ENCODE measurements at places on chromosomes 1 and 21.

DNA sequence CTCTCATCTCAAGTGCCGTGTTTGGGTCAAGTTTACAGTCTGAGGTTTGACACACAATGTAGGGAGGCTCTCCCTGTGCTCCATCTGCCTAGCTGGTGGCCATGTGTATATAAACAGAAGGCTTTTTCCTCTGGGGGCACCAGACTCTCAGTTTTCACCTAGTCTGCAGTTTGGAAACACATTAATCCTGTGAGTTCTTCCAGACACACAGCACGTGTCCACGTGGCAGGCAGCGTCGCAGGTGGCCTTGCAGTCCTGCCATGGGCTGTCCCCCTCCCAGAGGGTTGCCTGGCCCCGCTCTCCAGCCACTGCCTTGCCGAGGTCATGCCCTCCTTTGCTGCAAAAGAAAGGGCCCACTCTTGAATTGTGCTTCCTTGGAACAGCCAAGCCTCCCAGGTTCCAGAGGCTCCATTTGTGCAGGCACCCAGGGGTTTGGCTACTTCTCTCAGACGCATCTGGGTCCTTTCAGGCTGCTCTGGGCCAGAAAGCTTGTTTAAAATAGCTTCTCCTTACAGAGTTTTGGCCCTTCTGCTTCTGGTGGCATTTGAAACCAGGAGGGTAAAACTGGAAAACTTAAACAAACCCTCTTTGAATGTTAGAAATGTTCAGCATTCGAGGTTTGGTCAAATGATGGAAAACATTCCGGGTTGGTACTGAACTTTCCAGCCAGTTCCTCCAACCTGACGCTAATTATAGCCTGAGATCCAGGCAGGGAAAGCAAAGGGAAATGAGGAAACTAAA is 4.4 kb upstream of the RUNX1 start:
- no peak for DNase-seq

GRCh38 chr1:54358503-54359168 is 47.6 kb downstream of the SSBP3 start:
- no peak for DNase-seq

GRCh38 chr21:35609263-35609662 is 451.1 kb downstream of the SETD4 start:
- no peak for DNase-seq

GRCh38 chr1:12546771-12547585 is 71.0 kb downstream of the DHRS3 start:
- no peak for DNase-seq

- DNase-seq: no peak
Observed at GRCh38 chr1:48917901-48918603, 141.4 kb upstream of the BEND5 start.

- no peak for DNase-seq
Observed at GRCh38 chr1:10326251-10326650, 72.6 kb upstream of the PGD start.

- DNase-seq: peak; percentile 19
Observed at GRCh38 chr1:26785611-26786436, 1.9 kb upstream of the PIGV start.

DNA sequence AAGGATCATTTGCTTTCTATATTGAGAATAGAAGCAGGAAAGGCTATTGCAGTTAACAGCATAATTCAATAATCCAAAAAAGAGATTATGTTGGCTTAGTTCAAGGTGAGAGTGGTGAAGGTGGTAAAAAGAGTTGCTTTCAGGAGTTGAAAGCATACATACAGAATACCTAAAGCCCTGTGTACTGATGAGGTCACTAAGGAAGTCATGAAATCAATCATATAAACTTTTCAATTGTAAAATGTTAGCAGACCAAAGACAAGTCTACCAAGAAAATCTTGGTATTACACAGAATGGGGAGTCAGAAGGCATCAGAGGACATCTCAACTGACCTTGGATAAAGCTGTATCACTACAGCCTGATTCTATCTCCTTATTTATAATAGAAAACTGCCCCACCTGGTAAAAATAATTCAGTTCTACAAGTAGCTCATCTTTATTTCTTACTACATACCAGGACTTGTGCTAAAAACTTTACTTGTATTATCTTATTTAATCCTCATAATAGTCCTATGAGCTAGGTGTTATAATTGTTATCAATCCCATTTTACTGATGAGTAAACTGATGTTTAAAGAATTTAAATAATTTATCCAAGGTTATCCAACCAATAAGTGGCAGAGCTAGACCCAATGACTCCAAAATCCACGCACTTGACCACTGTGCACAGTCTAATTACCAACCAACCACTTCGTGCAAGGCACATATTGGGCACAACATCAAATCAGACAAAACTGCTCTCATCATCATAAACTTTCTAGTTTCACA is 40.9 kb downstream of the TUT4 start:
- DNase-seq: no peak

- DNase-seq: no peak
Observed at GRCh38 chr1:12552951-12553921, 64.8 kb downstream of the DHRS3 start.

- peak; percentile 46 for DNase-seq
Observed at GRCh38 chr1:10152709-10153284, 57.6 kb upstream of the KIF1B start.

GRCh38 chr1:107670397-107671040 is 294.5 kb downstream of the VAV3 start:
- no peak for DNase-seq

DNA sequence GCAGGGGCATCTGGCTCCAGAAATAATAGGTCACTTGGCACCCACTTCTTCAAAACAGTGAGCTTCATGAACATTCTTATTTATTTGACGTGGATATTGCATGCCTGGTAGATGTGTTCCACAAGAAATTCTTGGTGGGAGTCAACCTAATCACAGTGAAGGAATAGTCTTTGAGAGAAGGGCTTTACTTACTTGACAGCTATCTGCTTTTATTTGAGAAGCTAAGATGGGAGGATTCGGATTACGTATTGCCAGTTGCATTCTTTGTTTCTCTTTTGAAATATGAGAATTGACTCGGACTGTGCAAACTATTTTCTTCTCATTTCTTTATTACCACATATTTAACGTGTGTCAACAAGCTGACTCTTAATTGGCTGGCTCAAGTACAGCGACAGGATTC is 117.2 kb downstream of the FASLG start:
- no peak for DNase-seq

GRCh38 chr1:48750109-48750508 is 26.6 kb downstream of the BEND5 start:
- no peak for DNase-seq

DNA sequence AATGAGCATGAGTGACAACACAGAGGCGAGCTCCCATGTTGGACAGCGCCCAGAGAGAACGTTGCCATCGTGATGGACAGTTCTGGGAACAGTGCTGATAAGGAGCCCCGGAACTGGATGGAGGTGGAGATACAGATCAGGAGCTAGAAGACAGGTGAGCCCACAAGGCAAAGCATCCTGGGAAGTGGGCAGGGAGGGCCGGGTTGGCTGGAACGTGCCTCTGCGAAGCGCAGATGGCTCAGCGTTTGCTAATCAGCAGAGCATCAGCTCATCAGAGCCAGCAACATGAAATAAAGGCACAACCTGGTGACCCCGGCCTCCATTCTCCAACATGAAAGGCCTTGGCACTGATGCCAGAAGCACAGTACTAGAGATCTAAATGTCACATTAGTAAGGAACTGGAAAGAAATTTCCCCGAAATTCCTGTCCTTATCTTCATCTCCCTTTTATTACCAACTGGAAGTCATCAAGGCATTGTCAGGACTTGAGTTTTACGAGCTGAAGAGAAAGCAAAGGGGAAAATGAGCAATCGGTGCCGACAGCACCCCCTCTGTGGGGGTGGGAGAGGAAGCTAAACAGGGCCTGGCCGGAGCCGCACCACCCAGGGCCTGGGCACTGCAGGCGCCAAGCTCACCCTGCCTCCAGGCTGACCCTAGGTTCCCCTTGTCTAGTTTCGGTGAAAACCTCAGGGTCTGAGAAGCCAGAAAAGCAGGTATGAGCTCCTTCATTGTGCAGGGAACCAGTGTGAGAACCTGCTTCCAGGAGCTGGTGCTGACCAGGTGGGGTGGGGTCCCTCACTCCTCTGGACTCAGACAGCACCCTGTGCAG is 19.9 kb downstream of the ABCA4 start:
- DNase-seq: no peak

- no peak for DNase-seq
Observed at GRCh38 chr1:170240409-170240808, 94.7 kb downstream of the NTMT2 start.

DNA sequence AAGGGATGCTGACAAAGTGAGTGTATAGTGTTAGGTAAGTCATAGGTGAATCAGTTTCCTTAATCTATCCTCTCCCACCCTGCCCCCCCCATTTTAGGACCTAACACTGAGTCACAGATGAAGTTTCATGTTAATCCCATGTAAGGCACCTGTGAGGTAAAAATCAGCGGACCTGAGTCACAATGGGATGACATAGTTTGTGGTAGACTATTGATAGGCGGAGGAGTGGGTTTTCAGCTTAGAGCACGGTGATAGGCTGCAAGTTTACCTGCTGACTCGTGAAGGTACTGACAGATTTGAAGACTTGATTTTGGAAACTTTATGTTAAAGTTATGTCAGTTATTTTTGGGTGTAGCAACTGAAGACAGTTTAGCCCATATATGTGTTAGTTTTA is 1.7 kb downstream of the TOR1AIP1 start:
- DNase-seq: no peak

- DNase-seq: no peak
Observed at GRCh38 chr21:45429221-45430175, 24.5 kb downstream of the COL18A1 start.

DNA sequence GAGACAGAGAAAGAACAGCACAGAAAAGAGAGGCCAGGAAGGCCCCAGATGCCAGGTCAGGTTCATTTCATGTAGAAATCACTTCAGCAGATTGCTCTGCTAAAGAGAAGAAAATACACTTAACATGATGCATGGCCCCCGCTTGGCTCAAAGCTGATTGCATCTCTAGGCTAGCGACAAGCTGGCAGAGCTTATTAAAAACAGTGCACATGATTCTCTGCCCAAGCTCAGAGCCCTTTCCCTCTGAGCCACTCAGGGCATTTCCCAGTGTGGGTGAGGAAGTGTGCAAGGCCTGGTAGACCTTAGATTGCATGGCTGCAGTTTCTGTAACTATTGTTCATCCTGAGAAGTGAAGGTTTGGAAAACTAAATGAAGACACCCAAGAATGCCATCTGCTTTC is 3.3 kb upstream of the CAPN9 start:
- DNase-seq: no peak

- peak; percentile 57 for DNase-seq
Observed at GRCh38 chr1:115829023-115829674, 11.8 kb downstream of the NHLH2 start.

DNA sequence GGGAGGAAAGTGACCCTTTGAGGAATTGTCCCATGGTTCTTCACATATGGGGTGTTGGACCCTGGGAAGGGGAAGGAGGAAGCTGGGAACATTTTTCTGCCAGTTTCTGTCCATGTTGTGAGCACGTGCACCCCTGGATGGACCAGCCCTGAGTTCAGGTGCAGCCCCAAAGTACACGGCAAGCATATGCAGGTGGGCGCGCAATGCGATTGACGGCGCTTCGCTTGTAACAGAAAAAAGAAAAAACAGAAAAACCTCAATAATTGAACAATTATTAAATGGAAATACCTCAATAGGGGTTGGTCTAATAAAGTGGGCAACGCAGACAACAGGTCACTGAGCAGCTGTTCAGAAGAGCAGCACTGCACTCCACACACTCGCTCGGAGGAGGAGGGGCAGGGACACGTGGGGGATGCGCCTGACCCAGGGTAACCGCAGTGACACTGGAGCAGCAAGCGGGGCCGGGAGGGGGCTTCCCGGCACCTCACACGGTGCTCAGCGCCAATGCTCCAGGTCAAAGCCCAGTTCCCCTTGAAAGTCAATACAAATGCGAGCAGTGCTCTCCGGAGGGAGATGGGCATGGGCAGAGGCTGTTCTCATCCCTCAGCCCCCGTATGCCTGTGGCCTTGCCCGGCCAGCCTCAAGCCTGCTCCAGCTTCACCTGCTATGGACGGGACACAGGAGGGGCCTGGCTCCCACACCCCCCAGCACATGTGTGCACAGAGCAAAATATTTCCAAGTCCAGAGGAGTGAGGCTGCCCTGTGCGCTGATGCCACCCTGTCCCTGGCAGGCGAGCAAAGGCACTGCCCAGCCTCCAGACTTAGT is 6.6 kb upstream of the ACTRT2 start:
- DNase-seq: no peak

DNA sequence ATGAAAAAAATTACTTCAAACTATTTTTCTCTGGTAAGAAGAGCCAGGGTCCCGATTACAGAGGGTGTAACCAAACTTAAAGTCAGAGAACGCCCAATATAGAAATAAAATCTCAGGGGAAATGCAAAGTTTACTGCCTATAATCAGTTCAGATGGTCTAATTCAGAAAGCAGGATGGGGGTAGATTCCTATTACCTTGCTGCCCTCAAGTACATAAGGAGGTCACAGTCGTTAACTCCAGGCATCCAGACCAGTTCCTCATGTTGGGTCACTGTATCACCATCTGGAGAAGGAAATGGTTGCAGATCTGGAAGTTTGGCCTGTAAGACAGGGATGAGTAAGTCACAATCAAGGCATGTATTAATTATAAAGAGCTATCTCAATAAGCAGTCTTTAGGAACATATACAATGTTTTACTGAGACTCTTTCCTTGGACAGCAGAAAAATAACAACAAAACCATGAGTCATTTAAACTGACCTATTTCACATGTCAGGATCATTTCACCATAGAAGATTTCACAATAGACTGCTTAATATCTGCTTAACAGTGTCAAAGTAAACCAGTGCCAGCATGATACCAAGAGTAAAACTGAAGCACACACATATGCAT is 179.4 kb downstream of the SLC45A1 start:
- no peak for DNase-seq

- DNase-seq: no peak
Observed at GRCh38 chr1:23902321-23903278, 10.6 kb downstream of the CNR2 start.

GRCh38 chr1:44717156-44717555 is 13.8 kb downstream of the RNU5D-1 start:
- DNase-seq: no peak

DNA sequence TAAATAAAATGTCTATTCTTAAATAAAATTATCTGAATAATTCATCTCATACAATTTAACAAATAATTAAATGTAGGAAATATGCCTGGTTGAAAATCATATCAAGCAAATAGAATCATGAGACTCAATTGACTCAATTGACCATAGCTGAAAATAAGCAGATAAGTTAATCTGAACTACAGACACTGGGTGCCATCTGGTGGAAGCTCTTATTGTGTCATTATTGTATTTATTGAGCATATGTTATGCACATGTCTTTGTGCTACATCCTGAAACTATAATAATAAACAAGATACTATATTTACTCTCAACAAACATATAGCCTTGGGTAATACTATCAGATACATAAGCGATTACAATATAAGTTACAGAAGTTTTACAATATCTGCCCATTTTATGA is 41.0 kb downstream of the BRINP3 start:
- no peak for DNase-seq

DNA sequence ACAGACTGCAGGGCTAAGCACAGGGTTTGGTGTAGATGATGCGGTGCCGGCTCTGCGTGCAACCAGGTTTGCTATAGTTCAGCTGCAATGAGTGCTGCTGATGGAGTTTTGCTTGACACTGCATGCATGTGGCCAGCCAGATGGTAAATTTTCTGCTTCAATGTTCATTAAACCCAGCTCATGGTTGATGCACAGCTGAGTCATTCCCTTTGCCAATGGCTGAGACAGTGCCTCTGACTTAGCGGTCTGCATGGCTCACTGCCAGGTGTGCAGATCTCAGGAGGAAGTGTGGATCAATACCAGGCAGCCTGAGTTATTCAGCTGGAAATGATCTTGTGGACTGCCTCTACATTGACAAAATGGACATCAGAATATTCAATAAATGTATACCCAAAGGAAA is 172.7 kb upstream of the ZP4 start:
- no peak for DNase-seq

Measured in foreskin melanocyte (primary cell).